ENCODE measurements at places on chromosomes 6 and 20. TPM values are rescaled to one million over a fixed set of nuclear protein-coding genes. Genes with fewer than 3 reads are reported as not detected.
A peak's percentile ranks its signal among the peaks of the same experiment; 100 is the strongest.

Gene KIF6
- 2.5 TPM for total RNA-seq

Gene MMUT
- total RNA-seq: 21.9 TPM

Gene PRND
- total RNA-seq: not detected

DNA sequence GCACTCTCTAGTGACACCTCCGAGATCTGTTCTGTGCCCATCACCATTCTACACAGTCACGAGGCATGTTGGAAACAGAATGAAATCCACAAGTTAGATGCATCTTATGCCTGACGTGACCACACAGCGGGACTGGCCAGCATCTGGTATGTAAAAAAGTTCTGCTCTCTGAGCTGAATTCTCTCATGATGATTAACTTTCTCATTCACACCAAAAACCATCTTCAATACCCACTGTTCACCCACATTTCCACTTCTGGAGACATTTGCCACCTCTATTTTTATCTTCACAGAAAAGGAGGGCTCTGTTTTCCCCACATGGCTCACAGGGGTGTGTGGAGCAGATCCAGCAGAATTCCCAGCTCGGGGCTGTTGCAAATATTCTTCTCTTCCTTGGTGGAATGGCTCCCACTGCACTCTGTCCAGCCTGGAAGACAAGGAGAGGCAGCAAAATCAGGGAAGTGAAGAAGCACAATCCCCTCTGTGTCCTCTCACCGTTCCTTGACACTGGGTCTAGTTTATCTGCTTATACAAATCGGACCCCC, 303.4 kb downstream of the TAF4 start:
- peak; percentile 1 for DNase-seq
- H3K4me1 ChIP-seq: no peaks in the 10 kb centered on the region
- H3K27me3 ChIP-seq: peaks cover 17% of the 10 kb centered on the region
- no peaks in the 10 kb centered on the region for H3K36me3 ChIP-seq
- H3K27ac ChIP-seq: no peak overlapping the region

DNA sequence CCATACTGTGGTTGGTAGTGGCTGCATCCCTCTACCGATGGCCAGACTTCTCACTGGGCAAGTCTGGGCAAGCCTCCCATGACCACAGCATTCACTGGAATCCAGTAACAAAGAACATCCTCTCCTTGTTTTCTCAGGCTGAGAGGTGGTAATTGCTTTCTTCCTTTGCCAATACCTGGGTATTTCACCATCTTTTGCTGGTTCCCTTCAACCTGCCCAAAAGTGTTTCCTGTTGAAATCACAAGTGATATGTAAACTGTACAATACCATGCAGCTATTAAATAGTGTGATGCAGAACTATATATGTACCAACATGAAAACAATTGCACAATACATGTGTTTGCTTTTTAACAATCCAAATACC, at the start of gene PTCHD4:
PTCHD4 (minus strand) TSS at position 55 of the 364 bp plus-strand sequence. CDS start 42,240 bp downstream, outside the sequence.
- H3K4me1 ChIP-seq: no peaks in the 10 kb centered on the region
- H3K36me3 ChIP-seq: no peaks in the 10 kb centered on the region
- no peak within 1 kb of the TSS for H3K27ac ChIP-seq

All from lower lobe of right lung (tissue), 2 donors.